Neural crest cell (in vitro differentiated cells): ENCODE measurements at places on chromosomes 3 and 15.

GRCh38 chr3:31235062-31235700, 297.5 kb upstream of the STT3B start:
- DNase-seq: no peak

DNA sequence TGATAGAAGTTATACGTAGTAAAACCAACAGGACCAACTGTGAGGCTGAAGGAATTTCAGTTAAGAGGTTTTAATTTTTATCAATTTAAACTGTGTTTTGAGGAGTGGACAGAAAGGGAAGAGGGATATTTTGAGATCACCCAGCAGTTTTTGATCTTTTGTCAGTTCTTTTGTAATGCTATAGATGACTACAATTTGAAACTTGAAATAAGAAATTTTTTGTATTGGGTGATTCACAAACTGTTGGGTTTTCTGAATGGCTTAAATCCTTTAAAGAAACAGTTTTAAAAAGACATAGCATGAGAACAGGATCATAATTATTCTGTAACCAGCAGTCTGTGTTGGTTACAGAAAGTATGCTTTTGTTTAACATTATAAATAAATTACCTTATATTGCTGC, 67.4 kb downstream of the TCF12 start:
- no peak for DNase-seq

DNA sequence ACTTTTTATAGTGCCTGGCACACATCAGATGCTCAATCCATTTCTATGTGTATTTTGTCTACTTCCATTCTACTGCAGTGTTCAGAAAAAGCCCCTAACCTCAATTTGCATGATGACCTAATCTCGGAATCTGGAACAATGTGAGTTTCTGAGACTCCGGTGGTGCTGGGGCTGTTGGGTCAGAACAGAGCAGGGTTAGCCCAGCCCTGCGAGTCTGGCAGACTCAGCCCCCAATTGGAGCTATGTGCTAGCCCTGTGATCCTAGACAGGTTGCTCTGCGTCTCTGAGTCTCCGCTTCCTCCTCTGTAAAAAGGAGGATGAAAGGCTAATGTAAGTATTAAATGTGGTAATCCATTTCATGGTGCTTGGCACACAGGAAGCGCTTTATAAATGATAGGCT, 95.0 kb upstream of the ICE2 start:
- DNase-seq: no peak

GRCh38 chr3:23442598-23443383, 239.7 kb downstream of the UBE2E2 start:
- no peak for DNase-seq

GRCh38 chr3:14377044-14377837, 25.2 kb upstream of the SLC6A6 start:
- no peak for DNase-seq

DNA sequence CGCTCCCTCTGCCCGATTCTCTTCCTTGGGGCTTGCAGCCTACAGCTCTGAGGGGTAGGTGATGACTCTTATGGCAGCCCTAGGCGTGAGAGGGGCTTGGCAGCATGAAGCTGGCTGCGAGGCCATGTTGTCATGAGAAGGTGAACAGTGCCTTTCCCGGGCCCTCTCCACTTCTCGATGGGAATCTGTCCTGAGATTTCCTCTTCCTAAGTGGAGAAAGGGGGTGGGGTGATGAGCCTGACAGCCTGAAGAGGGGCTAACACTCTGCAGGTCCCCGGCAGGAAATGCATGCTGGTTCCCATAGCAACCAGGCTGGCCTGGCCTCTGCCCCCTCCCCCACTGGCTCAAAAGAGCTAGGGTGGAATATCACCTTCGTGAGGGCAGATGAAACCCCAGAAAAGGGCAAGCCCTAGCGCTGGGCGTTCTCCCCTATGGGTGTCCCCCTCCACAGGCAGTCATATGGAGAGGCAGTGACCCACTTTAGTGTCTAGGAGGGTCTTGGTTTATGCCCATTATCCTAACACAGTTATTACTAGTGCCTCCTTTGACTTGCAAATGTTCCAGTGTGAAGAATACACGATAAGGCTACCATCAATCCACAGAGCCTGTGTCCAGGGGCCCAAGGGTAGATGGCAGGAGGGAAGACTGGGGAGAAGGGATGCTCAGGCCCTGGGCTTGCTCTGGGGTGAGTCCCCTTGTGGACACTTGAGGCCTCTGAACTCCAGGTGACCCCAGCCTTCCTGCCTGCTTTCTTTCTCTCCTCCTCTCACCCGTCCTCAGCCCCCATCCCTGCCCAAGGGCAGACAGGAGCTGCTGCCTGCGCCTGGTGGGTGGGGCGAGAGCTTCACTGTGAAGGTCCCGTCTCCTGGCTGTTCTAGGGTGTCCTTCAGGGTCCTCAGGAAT, 13.2 kb downstream of the EPHB3 start:
- DNase-seq: peak; percentile 62

DNA sequence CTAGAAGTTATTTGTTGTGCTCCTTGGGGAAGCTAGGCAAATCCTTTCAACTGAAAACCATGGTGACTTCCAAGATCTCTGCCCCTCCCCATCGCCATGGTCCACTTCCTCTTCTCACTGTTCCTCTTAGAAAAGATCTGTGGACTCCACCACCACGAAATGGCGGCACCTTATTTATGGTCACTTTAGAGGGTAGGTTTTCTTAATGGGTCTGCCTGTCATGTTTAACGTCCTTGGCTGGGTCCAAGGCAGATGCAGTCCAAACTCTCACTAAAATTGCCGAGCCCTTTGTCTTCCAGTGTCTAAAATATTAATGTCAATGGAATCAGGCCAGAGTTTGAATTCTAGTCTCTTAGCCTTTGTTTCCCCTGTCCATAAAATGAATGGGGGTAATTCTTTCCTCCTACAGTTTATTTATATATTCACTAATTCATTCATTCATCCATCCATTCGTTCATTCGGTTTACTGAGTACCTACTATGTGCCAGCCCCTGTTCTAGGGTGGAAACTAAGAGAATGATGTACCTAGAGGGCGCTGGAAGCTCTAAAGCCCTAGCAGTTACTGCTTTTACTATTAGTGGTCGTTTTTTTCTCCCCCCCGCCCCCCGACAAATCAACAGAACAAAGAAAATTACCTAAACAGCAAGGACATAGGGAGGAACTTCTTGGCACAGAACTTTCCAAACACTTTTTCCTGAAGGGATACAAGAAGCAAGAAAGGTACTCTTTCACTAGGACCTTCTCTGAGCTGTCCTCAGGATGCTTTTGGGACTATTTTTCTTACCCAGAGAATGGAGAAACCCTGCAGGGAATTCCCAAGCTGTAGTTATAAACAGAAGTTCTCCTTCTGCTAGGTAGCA, 657 bp downstream of the PATL2 start:
- no peak for DNase-seq

DNA sequence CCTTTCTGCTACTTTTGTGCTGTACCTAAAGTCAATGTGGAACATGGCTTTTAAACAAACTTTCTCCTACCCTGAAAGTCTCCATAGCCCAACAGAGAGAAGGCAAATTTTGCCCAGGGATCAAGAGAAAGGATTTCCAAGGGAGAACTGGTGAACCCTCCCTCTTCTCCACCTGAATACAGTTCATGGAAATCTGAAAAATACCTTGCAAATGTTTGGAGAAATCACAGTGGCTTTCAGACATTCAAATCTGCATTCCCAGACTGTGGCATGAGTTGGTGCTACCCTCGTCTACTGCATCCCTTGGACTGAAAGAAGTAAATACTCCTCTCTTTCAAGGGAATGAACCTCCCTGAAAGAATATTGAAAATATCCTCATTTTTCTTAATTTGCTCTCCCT, 38.7 kb downstream of the ZIC4 start:
- DNase-seq: no peak

DNA sequence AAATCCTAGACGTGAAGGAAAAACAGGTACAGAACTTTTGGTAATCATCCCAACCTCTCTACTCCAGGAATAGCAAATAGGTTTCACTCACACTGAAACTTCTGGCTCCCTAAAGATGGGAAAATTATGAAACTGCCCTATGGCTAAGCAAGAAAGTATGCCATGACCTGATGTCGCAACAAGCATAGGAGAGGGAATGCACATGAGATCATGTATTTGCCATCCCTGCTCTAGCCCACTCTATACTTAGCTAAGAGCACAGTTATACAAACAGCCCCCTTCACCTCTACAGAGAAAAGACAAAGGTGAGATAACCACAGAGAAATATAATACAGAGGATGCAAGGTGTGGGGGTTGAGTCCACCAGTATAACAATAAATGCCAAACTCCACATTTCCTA, 102.7 kb downstream of the TBC1D5 start:
- DNase-seq: no peak

DNA sequence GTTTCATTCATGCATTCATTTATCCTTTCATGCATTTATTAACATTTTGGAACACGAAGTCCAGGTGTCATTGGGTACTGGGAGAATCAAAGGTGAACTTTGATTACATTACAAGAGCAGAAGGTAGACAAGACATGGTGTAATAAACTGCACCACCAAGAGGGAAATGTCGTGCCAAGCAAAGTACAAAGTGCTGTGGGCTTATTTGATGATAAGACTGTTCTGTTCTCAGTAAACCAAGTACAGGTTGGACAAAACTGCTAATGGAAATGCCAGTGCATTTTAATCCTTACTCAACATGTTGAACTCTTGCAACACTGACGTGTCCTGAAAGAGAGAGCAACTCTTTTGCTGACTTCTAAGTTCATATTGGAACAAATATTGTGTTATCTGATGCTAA, 69.4 kb downstream of the MME start:
- no peak for DNase-seq
